ENCODE measurements at places on chromosomes 4 and X.

DNA sequence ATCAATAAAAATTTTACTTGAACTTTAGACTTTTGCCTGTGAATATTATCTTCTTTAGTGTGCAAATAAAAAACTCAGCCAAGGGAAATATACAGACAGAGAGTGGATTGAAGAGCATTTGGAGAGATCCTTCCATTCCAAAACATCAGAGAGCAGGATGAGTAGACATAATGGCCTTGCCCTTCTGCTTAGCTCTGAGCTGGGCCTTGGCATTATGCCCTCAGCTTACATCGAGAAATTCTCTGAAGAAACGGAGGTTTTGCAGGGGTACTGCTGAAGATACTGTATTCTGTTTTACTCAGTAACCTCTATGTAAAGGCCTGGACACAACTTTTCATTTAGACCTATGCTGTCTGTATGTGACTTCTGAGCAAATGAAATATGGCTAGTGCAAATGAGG is 317.4 kb downstream of the STIM2 start:
- DNase-seq = no peak

GRCh38 chr4:57490520-57491255 is 380.5 kb upstream of the IGFBP7 start:
- no peak for DNase-seq

- DNase-seq = no peak
These were observed 21.0 kb upstream of the ANXA10 start for GRCh38 chr4:168071304-168071703.

- no peak for DNase-seq
These were observed 1.4 kb upstream of the VEGFC start for GRCh38 chr4:176794151-176794550.

DNA sequence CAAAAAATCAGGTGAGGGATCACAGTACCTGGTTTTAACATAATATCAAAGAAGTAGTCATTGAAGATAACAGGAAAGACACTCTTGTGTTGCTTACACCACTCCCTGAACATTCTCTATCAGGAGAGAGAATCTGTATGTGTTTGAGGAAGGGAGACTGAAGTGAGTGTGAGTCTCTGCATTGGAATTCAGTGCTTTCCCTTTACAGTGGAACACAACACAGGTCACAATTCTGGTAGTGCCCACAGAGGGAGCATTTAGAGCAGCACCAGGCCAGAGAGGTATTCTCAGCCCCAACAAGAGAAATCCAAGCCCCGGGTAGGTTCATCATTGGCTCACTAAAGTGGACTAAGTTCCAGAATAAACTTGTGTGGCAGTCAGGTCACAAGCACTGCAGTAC is 64.7 kb upstream of the UBQLN2 start:
- DNase-seq = no peak

GRCh38 chrX:108396188-108396891 is 41.9 kb downstream of the COL4A6 start:
- DNase-seq = no peak

DNA sequence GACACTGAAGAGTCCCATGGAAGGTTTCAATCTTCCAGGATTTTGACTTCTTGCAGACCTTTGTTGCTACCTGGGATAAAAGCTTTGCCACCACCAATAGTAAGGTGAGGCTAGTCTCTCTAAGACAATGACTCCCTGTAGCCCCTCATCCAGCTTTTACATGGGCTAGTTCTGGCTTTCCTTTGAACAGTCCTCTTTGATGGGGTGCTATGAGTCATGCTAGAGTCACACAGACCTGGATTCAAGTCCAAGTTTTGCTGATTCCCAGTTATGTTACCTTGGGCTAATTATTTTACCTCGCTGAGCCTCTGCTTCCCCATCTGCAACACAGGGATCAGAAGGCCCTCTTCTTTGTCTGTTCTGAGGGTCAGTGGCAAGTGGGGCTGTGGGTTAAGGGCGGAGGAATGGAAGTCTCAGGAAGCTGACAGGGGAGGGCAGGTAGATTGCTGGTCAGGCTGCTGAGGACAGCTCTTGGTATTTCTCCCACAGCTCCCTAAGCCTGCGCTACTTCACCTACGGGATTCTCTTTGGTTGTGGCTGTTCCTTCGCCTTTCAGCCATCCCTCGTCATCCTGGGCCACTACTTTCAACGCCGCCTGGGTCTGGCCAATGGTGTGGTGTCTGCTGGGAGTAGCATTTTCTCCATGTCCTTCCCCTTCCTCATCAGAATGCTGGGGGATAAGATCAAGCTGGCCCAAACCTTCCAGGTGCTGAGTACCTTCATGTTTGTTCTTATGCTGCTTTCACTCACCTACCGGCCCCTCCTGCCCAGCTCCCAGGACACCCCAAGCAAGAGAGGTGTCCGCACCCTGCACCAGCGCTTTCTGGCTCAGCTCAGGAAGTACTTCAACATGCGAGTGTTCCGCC is 90.3 kb downstream of the RLIM start:
- DNase-seq = no peak

DNA sequence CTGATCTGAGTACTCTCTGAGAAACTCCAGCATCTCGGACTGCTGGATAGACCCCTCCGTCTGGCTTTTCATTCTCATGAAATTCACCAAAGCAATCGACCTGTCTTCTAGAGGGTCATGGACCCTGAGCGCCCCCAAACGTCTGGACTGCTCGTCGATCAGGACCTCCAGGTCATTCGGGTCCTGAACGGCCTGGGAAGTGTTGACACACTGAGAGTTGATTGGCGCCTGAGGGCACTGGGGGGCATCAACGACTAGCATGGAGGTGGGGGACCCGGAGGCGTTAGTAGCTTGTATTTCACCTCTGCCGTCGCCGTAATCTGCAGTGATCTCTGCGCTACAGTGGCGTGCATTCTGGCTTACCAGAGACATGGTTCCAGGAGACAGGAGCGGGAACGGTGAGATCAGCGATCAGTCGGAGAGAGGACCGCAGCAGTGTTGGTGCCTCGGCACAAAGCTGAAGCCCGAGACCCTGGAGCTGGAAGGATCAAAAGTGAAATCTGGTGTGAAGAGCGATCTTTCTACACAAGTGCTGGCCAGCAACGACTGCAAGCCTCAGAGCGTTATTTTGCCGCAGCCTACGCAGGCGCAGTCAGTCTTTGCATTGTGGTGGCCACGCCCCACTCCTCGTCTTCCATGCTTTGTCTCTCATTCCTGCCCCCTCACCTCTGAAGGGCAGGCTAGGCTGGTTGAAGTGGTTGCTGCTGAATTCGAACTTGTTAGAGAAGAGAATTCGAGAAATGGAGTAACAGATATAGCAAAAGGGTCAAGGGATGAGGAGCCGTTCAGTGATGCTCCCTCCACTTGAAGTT is at the start of gene MAGEE2:
Gene MAGEE2, minus strand, starts transcription at position 575 of the 812 bp plus-strand sequence. Its CDS starts 203 bp downstream, at position 372.
- DNase-seq = no peak

GRCh38 chrX:108053218-108053617 is 8.4 kb downstream of the VSIG1 start:
- DNase-seq = no peak

DNA sequence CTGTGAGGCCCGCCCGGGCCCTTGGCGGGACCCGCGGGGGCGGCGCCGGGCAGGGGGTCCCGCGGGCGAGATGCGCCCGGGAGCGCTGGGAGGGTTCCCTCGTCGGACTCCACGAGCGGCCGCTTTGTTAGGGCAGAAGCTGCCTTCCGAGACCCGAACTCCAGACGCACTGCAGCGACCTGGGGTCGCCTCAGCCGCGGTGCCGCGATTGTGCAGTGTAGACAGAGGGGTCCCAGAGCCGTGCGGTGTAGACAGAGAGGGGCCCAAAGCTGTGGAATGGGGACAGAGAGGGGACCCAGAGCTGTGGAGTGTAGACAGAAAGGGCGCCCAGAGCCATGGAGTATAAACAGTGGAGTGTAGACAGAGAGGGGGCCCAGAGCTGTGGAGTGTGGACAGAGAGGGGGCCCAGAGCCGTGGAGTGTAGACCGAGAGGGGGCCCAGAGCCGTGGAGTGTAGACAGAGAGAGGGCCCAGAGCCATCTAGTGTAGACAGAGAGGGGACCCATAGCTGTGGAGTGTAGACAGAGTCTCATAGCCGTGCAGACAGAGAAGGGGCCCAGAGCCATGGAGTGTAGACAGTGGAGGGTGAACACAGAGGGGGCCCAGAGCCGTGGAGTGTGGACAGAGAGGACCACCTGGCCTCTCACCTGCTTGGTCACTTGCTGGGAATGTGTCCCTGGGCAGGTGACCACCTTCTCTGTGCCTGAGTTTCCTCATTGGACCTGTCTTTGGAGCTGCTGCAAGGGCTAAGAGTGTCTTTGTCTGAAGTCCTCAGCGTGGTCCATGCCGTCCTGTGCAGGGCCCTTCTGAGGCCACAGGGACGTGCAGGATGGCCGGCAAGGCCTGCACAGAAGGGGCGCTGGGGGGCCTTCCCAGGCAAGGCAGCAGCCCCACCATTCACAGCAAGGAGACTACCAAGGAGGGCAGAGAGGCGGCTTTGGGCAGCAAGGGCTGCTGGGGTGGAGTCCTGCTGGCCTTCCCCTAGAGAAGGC is 875 bp downstream of the RGS12 start:
- no peak for DNase-seq

GRCh38 chrX:65871671-65872311 is 168.1 kb downstream of the VSIG4 start:
- DNase-seq = no peak

DNA sequence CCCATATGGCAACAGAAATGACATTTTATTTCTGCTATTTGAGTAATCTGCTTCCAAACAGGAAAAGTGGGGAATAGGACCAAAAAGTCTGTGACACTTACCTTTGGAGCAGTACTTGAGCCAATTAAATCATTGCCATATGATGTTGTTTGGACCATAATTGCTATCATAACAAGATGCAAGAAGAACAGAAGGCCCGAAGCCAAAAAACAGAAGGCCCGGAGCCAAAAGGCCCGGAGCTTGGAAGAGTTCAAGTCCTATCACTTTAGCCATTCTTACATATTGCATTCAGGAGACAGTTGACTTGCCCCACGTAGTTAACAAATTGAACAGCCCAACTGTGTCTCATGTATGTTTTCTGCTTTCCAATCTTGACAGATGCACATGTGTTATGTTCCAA is 285.6 kb downstream of the ARHGAP24 start:
- no peak for DNase-seq

GRCh38 chr4:22531311-22532019 is 15.6 kb upstream of the ADGRA3 start:
- DNase-seq = no peak

GRCh38 chr4:89904524-89904923 is 9.9 kb downstream of the MMRN1 start:
- DNase-seq = no peak

- no peak for DNase-seq
These were observed 22.7 kb upstream of the GRPR start for GRCh38 chrX:16100673-16101072.

- DNase-seq = no peak
These were observed 61.8 kb downstream of the NFKB1 start for GRCh38 chr4:102563000-102563399.

DNA sequence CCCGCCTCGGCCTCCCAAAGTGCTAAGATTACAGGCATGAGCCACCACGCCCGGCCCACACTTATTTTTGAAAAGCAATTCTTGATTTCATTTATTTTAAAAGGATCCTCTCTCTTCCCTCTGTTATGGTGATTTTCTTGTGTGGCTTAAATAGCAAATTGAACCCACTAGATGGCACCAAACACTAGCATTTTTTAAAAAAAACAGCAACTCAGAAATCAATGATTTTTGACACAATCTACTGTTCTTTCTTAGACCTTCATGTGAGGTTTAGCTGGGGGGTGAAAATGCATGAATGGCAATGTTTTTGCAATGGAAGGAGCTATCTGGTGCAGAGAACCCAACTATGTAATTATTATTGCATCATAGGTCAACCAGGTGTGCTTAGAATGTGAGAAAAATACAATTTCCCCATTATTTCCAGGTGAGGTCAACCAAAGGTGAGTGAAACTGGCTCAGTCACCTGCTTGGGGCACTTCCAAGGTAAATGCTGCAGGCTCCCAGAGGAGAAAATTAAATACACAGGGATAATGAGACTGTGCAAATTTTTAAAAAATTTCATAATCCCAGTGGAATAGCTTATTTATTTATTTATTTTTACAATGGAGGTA is 226.7 kb upstream of the PRKX start:
- no peak for DNase-seq

- no peak for DNase-seq
These were observed 43.6 kb downstream of the ZNF827 start for GRCh38 chr4:145895056-145895455.

GRCh38 chrX:150594584-150594983 is 26.2 kb downstream of the MTM1 start:
- DNase-seq = no peak

DNA sequence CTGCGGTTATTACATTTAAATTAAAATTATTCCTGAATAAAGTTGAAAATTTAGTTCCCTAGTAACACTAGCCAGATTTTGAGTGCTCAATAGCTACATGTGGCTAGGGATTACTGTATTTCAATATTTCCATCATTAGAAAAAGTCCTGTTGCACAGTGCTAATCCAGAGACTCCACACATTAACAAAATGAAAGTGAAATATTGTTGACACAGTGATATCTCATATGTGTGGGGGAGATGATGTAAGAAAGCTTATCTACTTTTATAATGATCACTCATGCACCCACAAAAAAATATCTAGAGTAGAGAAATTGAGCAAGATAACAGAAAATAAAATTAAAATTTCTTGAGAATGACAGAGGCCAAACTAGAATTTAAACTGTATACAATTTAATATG is 74.9 kb downstream of the MAGEB10 start:
- DNase-seq = no peak

DNA sequence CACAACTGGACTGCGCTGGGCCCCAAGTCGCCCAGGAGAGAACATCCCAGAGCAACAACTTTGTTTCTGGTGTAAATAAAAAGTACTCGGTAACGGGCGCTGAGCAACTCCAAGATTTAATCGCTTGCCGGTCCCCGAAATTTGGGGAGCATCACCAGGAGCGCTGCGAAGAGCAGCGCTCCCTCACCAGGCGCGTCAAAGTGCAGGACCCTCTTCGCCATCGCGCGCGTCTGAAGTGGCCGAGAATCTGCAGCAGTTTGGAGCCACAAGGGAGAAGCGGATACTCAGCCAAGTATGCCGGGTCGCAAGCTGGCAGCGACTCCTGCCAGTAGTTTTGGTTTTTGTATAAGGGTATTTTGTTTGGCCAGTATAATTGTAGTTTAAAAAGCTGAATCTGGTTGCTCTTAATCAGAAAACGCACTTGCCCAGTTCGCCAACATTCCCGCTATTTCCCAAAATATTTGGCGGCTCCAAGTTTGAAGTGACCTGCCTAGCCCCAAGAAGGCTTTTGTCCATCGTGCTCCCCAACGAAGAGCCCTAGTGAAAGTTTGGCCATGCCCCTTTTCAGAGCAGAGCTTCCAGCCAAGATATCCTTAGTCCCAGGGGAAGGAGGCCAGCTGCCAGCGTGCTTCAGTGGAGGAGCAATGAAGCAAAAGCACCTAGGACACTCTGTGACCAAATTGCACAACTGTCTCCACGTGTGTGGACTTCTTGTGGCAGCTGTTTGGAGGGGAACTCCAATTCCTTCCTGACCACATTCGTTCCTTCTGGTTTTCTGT is 557 bp upstream of the KDR start:
- no peak for DNase-seq

Data from stimulated activated CD4-positive, alpha-beta T cell treated with anti-CD3 and anti-CD28 coated beads, Interleukin-1b, Interleukin-23, amount 100 ng/mL, for 24 hours (primary cell).